ENCODE measurements at places on chromosomes 11 and 22. TPM values are rescaled to one million over a fixed set of nuclear protein-coding genes. Genes with fewer than 3 reads are reported as not detected.

The MRGPRX3 gene
- not detected for total RNA-seq

The SLC22A25 gene
- total RNA-seq: not detected

The ACTN3 gene
- total RNA-seq: under 0.01 TPM

The TYR gene
- not detected for total RNA-seq

The OR56B1 gene
- total RNA-seq: not detected

The PATE4 gene
- not detected for total RNA-seq
